ENCODE measurements at places on chromosomes 2 and 18.
A peak's percentile ranks its signal among the peaks of the same experiment; 100 is the strongest.

GRCh38 chr2:184938221-184938985, 340.1 kb downstream of the ZNF804A start:
- DNase-seq, result no peak

GRCh38 chr2:142557391-142557790, 320.1 kb upstream of the KYNU start:
- DNase-seq, result no peak

- DNase-seq, result peak; percentile 58
These were observed at the start of gene HDHD2 for GRCh38 chr18:47150029-47150823. Gene HDHD2 (minus strand): TSS chr18:47150500. CDS start chr18:47136439, 14,061 bp downstream.

DNA sequence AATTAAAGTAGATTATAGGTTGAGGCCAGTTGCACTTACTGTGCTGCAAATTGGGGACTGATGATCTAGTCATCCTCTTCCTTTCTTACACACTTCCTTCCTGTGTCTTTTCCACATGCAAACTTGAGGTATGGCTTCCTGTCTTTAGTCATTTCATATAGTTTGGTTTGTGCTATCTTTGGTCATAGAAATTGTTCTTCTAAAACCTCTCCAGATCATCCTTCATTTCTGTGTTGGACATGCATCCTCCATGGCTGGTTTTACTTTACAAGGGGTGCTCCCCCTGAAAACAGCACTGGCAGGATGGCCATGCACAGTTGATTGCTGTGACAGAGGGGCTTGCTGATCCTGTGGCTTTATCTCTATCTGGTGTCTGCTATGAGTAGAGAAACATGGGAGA, 36.5 kb downstream of the MGAT5 start:
- DNase-seq, result no peak

DNA sequence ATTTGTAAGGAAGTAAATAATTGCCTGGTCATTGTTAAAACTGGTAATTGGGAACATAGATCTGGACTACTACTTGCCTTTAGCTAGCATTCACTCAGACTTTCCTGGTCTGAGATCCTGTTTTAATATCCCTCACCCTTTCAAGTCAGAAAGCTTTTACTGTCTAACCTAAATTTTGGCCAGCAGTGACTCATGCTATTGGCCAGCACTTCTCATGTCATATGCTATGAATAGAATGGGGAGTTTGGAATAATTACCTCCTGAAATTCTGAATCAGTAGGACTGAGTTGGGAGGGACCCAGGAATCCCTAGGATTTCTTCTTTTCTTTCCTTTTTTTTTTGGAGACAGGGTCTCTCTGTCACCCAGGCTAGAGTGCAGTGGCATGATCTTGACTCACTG, 19.3 kb downstream of the STK36 start:
- no peak for DNase-seq

DNA sequence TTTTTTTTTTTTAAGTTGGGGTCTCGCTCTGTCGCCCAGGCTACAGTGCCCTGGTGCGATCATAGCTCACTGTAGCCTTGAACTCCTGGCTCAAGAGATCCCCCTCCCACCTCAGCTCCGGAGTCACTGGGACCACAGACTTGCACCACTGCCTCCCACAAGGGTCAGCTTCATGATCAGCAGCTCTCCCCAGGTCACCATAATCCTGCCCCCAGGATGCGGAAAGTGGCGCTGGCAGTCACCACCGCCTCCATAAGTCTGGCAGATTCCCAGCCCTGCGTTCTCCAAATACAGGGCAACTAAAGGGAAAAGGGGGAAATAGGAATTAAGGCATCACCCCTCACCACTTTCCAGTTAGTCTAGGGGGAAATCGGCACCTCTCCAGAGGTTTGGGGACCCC, 5.2 kb upstream of the ARID5A start:
- DNase-seq, result no peak

DNA sequence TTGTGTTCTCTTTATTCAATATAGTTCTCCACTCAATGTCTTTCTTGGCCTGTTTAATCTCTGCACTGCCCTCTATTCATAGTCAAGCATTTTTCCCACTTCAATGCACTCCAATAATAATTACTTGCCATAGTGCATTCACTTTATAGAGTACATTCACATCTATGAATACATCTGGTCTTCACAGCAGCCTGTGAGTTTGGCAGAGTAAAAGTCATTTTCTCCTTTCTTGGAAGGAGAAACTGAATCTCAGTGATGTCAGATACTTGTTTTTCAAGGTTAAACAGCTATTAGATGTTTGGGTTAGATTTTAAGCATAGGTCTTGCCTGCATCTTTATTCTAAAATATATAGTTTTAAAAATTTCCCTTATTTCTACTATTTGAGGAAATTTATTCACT, 373.2 kb downstream of the TRIB2 start:
- no peak for DNase-seq

DNA sequence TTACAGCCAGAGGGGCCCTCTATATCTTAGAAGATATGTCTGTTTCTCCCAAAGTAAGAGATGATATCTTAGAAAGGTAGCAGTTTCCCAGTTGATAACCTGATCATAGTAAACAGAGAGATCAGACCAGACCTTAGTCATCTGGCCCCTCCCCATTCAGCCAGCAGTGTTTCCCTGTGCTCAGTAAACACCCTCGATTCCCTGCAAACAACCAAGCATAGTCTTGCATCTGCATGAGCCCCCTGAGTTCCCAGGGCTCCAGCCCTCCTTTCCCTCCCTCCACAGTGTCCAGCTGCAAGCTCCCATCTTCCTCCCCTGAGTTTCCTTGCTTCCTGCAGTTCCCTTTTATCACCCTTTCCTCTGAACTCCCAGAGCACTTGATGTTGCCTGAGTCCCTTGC, 20.3 kb downstream of the NRP2 start:
- no peak for DNase-seq

DNA sequence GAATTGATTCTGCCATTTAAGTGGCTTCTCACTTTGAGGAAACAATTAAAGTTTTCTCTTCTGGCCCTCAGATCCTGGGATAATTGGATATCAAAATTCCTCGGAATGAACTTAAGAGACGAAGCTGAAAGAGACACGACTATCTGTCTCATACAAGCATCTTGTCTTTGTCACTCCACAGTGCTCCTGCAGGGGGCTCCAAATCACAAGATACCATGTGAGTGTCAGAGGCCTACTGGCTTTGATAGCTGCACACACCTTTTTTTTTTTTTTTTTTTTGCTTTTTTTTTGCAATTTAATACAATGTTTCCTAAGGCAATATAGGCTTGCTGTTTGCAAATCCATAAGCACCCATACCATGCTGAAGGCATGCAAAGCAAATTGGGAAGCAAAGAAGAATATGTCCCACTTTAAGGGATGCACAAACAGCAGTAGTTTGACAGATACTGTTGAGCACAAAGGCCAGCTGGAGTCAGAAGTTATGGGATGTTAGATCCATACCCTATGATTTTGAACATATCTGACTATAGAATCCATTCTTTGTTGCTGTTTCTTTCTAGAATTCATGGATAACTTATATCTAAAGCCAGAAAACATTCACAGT, 109.0 kb upstream of the CBLN2 start:
- DNase-seq, result no peak

DNA sequence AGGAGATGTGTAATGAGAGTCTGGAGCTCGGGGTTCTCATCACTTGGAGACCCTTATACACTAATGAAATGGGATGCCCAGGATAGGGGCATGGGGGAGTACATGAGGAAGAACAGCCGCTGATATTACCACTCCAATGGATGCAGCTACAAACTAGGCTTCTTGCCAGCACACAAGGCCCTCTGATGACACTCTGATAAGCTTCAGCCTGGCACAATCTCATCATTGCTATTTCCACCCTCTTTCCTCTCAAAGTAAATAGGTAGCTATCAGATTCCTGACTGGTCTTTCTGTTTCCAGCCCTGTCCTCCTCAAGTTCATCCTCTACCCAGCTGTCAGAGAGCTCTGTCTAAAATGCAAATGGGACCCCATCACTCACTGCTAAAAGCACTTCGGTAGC, 103.0 kb downstream of the GPR39 start:
- no peak for DNase-seq

GRCh38 chr2:189300916-189301315, 121.4 kb upstream of the COL5A2 start:
- DNase-seq, result no peak

DNA sequence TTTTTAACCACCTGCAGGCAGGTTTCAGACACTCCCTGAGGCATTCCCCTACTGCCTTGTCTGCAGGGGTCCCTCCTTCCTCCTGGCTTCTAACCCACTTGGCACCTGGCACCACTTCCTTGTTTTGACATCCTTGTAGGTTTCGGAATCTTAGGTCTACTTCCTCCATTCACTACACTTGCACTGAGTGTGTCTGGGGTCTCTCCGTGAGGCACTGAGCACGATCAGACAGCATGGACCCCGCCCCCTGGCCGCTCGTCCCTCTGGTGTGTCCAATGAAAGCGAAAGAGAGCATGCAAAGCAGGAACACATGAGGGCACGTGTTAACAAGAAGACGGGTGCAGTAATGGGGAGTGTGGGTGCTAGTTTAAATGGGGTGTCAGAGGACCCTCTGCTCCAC, 63.8 kb downstream of the HAUS1 start:
- DNase-seq, result no peak

DNA sequence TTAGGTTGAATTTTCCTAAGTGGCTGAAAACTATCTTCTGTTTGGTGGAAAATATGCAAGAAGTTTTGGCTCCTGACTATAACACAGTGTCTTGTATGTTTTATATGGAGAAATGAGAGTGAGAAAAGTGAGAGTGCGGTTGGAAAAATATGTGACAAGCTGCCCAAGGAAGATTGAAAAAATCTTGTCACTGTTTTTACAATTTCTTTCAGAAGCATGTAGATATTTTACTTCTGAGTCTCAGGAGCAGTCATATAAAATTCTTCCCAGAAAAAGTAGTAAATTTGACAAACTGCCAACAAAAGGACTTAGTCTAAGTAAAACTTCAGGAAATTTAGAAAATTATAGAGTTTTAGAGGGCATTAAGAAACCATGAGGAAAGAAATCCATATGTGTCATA, 19.4 kb upstream of the RMND5A start:
- DNase-seq, result no peak

DNA sequence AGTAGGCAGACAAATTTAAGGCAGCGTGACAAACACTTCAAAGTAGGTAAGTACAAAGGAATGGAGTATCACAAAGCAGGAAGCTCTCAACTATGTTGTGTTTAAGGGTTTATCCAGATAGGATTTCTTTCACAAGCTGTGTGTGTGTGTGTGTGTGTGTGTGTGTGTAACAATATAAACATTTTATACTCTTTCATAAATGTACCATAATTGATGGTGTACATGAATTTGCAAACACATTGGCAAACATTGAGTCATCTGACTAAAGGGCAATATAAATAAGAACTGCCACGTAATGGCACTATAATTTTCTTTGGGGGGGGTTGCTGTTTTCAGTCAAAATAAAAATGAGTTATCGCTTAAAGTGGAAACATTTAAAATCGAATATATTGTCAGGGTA, 1004.4 kb upstream of the DDX18 start:
- DNase-seq, result no peak

Measured in stimulated activated CD4-positive, alpha-beta T cell treated with anti-CD3 and anti-CD28 coated beads, Interleukin-15, amount 100 ng/mL, for 1 hour (primary cell).